ENCODE measurements at places on chromosomes 4 and X.

GRCh38 chrX:54246866-54247265 lies 63.8 kb upstream of the FAM120C start:
- no peak for DNase-seq

GRCh38 chr4:172995161-172995560 lies 173.4 kb upstream of the GALNT7 start:
- DNase-seq, result no peak

DNA sequence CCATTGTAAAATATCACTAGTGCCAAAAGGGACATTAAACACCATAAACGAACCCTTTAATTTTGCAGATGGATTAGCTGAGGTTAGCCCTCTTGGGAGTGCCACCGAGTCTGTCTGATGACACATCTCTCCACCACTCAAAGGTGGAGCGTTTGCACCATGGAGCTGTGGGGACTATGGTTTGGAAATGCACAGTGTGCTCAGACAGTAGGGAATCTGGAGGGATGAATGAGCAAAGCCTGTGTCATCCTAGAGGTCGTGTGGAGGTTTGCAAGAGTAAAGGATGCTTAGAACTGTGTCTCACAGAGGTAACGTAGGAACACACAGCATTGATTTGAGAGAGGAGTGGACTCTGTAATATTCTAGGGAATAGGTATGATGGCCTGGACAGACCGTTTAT lies 93.7 kb downstream of the CLNK start:
- DNase-seq, result no peak

DNA sequence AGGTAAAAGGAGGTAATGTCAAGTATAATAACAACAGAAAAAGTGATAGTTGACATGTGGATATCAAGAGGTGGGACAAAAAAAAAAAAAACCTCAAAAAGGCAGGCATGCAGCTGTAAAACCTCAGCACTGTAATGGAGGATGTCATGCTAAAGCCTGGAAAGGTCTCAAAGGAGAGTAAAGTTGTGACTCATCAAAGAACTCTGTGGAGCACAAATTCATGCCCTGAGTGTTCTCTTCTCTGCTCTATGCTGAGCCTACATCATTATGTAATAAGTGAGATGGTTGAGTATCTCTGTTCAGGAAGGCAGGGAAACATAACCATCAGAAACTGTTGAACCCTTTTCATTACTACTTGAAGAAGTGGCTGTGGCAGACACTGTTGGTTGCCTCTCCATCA lies 597.8 kb downstream of the BCOR start:
- no peak for DNase-seq

- DNase-seq, result no peak
These were observed 324.9 kb upstream of the CASK start for GRCh38 chrX:42248226-42248625.

- DNase-seq, result no peak
These were observed 183.9 kb downstream of the OPHN1 start for GRCh38 chrX:68249401-68249831.

DNA sequence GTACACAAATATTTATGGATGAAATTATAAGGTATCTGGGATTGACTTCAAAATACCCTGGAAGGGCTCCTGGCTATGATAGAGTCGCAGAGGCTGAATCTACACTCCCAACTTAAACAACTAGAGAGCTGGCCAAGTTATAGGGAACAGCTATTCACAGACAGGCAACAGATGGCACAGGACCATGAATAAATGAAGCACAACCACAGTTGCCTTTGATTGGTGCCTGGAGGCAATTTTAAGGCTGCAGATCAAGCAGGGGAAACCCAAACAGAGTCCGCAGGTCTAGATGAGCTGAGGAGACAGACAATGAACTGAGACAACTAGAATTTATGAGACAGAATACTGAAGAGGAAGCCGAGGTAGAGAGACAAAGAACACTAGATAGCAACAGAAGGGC lies 155.9 kb downstream of the EVC2 start:
- DNase-seq, result no peak

GRCh38 chrX:71475785-71476540 lies 56.9 kb upstream of the OGT start:
- DNase-seq, result no peak

- no peak for DNase-seq
These were observed 489.5 kb downstream of the STIM2 start for GRCh38 chr4:27350161-27350560.

- DNase-seq, result no peak
These were observed 37.2 kb downstream of the CXXC4 start for GRCh38 chr4:104457308-104457981.

- DNase-seq, result no peak
These were observed at the start of gene ASB9 for GRCh38 chrX:15269618-15270521. Gene ASB9, minus strand, starts transcription at chrX:15270083. Its CDS starts 209 bp downstream, at chrX:15269874.

DNA sequence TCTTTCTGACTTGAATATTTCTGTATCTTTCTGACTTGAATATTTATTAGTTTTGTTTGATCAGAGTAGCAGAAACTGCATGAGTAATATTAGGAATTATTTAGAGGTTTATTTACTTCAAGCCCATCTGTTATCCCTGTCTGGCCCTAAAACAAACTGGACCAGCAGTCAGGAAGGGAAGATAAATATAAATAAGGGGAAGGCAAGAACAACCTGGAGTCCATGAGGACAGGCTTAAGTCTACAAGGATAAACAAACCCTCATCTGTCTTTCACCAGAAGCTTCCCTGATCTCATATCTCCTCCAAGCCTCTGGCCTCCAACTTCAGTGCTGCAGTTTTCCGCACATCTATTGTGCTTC lies 524.9 kb downstream of the CENPC start:
- no peak for DNase-seq

DNA sequence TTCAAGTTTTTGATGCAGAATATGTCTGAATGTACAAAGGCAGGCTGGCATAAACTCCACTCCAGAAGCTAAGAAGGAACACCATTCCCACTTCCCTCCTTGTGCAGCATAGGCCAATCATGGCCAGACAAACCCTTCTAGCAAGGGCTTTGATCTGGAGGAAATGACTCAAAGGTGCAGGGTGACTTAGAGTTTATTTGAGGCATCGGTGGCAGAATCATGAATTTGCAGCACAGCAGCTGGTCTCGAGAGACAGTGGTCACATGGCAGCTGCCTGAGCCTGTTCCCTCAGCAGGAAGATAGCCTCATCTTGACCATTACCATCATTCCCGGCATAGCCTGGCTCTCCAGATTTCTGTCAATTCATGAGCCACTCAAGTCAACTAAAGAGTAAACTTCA lies 154.5 kb downstream of the ATP10D start:
- DNase-seq, result no peak

DNA sequence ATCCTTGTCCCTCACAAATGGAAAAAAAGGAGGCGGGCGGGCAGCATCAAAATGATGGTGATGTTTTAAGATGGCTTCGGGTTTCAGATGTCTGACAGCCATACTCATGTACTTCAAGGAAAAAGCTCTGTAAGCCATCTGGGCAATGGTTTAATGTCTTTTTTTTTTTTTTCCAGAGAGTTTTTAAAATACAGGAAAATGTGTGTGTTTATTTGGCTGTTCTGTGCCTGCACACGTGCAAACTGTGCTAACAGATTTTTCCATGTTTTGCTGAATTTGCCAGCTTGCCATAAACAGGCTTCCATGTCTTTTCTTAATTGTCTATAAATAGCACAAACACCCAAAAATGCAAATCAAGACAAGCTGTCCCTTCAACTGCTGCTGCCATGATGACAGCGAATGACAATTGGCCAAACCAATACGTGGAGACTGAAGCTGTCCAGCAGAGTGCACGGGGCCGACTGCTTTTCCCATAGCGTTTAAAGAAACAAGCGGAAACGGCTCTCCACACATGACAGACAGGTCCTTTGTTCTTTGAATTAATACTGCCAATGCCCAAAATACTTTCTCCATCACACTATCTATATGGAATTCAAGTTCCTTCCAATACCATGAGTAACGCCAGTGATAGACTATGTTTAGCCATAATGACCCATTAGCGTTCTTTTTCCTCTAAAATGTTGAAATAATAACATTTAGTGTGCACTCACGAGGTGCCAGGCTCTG lies 35.7 kb downstream of the AFAP1 start:
- DNase-seq, result no peak

DNA sequence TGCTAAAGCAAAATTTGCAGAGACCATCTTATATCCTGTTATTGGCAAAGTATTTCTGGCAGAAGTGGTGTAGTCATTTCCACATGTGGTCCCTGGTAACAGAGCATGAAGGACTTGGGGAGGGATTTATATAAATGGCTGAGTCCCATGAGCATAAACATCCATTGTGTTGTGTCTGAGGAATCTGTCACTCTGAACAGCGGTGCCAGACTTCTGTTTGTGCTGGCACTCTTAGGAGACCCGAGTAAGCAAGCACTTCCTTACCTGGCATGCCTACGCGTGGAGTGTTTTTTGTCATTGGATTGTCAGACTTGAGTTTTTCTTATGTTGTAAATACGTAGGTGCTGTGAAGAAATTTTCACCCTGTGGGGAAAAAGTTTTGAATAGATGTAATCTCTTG lies 285.9 kb downstream of the ARHGAP10 start:
- DNase-seq, result no peak

DNA sequence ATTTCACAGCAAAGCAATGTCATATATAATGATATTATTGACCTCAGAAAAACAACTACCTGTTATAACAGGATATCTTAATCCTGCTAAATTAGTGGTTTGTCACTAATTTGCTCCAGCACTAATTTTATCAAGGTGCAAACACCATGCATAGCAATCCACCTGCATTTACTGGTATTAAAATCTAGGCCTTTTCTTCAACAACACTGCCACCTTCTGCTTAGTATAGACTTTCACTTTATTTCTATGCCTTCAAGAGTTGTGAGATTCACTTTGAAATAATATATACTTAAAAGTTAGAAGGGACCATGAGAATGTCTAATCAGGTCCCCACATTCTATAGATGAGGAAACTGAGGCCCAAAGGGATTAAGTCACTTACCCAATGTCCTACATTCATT lies 82.1 kb upstream of the IQCM start:
- peak; percentile 3 for DNase-seq

GRCh38 chr4:128335541-128335940 lies 47.9 kb upstream of the PGRMC2 start:
- no peak for DNase-seq

DNA sequence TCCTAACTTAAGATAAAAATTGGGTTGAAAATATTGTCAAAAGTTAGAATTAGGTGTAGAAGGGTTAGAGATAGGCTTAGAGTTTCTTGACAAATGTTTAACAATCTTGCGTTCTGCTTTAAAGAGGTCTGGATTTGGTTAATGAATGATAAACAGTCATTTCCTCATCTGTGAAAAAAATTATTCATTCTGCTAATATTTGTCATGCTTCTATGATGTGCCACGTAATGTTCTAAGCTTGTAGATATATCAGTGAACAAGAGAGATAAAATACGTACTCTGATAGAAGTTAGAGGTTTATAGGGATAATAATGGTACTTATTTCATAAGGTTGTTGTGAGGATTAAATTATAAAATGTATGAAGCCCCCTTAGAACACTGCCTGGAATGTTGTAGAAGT lies 443.0 kb upstream of the GALNT7 start:
- no peak for DNase-seq

GRCh38 chr4:57462843-57463242 lies 352.7 kb upstream of the IGFBP7 start:
- DNase-seq, result peak; percentile 55

DNA sequence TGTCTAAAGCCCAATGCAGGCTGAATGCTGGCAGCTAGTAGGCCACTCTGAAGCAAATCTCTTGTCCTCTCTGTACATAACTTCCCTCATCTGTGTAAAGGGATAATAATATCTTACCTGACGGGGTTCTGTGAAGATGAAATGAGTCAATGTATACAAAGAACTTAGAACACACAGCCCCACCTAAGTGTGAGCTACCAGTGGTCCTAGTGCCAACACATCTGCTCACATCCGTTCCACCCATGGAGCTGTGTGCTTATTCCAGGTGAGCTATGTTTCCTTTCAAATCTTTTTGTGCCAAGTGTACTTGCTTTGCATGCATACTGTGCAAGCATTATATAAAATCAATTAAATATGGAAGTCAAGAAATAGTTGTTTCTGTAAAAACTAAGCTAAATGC lies 116.4 kb downstream of the TSPAN5 start:
- DNase-seq, result no peak

- DNase-seq, result no peak
These were observed 2.8 kb downstream of the RENBP start for GRCh38 chrX:153941336-153942252.

DNA sequence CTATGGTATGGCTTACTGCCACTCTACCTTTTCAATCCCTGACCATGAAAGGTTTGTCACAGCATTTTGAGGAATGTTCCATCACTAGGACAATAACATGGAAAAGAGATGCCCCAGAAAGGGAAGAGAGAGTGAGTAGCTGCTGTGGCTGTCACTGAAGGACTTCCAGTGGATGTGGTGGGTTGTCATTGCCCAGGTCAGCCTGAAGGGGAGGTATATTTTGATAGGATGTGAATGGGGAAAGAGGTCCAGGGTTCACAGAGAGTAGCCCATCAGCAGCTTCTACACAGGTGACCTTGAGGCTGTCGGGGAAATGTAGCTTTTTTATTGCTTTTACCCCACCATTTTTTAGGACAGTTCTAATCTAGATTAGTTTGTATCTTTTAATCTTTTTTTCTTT lies 30.8 kb downstream of the MTM1 start:
- DNase-seq, result no peak

- DNase-seq, result no peak
These were observed 71.2 kb upstream of the NAF1 start for GRCh38 chr4:163237856-163238255.

- no peak for DNase-seq
These were observed 45.9 kb upstream of the F9 start for GRCh38 chrX:139484591-139484990.

DNA sequence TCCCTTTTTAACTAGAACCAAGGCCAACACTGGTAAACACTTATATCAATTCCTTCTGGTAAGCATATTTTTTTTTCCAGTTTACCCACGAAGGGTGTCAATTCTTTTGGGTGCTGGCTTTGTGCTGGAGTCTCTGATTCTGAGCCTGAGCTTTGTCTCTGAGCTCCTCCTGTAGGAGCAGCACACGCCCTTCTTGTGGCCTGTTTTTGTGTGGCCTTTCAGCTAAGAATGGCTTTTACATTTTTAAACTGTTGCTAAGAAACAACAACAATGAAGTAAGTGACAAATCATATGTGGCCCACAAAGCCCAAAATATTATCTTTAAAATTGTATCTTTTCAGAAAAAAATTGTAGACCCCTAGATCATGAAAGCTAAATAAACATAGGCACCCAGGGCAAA lies 98.0 kb upstream of the TBC1D9 start:
- no peak for DNase-seq

DNA sequence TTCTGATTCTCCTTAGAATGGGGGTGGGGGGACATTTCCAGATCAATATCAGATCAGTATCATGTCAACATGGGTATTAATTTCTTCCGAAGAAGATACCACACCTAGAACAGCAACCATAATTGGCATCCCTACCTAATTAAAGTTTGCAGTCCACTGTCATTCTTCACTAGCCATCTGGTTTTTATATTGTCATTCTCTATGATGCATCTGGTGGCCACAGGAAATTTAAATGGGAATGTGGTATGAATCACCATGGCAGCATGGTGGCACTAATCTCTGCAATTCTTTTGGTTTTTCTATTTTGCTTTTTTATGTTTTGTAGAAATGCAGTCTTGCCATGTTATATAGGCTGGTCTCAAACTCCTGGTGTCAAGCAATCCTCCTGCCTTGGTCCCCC lies 16.6 kb upstream of the UBE2D3 start:
- no peak for DNase-seq

- DNase-seq, result peak; percentile 63
These were observed 2.7 kb downstream of the ELOVL6 start for GRCh38 chr4:110195561-110196205.

All from NCI-H2029 treated with DMSO at 0.1 percent for 48 hours (cell line).